NCI-H460 (cell line): ENCODE measurements at places on chromosomes 7 and 10.

- no peak for DNase-seq
Measured at GRCh38 chr7:129740574-129741410, 129.3 kb downstream of the NRF1 start.

- no peak for DNase-seq
Measured at GRCh38 chr10:93063144-93063976, 2.8 kb downstream of the CYP26C1 start.

DNA sequence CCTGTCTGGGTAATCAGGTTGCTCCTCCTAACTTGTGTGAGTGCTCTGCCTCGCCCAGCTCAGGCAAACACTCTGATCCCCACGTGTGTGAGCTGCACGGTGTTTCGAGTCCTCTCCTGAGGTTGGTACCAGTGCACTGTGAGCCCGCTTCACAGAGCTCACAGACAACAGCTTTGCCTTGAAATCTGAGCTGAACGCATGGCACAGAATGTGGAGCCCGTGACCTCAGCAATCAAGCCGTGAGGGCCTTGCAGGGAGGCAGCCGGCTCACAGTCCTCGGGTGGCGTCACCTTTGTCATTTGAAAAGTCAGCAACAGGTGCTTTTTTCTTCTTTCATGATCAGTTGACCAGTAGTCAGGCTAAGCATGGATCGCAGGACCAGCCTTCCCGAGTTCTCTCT, 60.2 kb upstream of the ADGRA1 start:
- DNase-seq, result no peak

DNA sequence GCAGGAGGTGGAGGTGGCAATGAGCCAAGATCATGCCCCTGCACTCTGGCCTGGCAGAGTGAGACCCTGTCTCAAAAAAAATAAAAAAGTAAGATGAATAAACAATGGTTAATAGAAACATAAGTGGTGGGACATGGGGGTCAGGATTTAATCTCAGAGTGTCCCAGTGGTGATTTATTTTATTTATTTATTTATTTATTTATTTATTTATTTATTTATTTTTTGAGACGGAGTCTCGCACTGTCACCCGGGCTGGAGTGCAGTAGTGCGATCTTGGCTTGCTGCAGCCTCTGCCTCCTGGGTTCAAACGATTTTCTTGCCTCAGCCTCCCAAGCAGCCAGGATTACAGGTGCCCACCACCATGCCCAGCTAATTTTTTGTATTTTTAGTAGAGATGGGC, 482.6 kb upstream of the GALNT17 start:
- no peak for DNase-seq

GRCh38 chr7:158541346-158542010, 46.1 kb downstream of the PTPRN2 start:
- DNase-seq, result no peak

DNA sequence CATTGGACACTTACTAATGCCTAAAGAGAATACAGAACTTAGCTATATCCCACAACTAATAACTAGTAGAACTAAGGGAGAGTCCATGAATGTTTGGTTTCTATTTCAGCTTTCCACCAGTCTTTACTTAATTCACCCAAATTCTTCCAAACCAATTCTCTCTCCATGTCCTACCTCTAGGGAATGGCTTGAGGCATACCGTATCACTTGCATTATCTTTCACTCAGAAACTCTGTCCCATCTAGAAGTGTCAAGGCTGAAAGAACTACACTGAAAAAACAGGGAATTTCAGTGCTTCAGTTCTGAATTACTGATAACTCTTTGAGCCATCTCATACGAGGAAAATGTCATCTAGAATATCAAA, 758 bp downstream of the TMEM168 start:
- no peak for DNase-seq

DNA sequence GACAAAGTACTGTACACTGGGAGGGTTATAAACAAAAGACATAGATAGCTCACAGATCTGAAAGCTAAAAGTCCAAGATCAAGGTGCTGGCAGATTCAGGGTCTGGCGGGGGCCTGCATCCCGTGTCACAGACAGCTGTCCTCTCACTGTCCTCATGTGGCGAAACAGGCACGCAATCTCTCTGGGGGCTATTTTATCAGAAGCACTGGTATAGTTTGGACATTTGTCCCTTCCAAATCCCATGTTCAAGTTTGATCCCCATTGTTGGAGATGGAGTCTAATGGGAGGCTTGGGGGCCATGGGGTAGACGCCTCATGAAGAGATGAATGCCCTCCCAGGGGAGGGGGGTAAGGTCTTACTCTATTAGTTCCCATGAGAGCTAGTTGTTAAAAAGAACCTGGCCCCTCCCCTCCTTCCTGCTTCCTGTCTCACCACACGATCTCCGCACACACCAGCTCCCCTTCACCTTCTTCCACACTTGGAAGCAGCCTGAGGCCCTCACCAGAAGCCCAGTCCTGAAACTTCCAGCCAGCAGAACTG, 72.5 kb upstream of the UCN3 start:
- DNase-seq, result peak; percentile 42

GRCh38 chr7:117412946-117413559, 14.2 kb downstream of the ASZ1 start:
- DNase-seq, result no peak

DNA sequence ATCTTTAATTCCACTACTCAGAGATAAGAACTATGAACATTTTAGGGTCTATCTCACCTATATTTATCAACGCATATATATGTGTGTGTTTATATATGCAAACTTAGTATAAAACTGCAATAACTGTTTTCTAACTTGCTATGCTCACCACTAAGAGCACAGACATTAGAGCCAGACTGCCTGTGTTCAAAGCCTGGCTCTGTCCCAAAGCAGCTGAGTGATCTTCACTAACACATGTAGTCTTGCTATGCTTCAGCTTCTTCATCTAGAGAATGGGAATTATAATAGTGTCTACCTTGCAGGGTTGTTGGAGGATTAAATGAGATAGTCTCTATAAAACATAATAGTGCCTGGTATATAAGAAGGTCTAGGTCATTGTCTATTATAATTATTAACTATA, 165.5 kb downstream of the MAGI2 start:
- no peak for DNase-seq

GRCh38 chr10:131422731-131423130, 111.2 kb upstream of the TCERG1L start:
- DNase-seq, result no peak

DNA sequence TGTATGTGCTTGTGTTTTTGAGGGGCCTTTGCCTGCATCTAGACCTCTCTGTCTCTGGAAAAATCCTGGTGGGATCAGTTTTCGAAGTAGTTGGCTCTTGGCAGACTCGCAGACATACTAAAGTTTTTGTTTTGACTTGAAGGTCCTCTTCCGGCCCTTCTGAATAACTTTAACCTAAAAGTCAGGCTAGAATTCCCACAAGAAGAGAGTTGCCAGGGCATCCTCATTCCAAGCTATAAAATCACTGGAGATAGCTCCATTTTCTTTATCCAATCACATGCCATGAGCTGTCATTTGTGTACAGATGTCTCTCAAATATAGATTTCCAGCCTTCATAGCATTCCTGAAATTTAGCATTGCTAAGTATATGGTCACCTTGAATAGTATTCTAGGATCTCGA, 967.8 kb downstream of the LRMDA start:
- DNase-seq, result no peak

- DNase-seq, result no peak
Measured at GRCh38 chr10:47425813-47426419, 41.8 kb upstream of the ZNF488 start.

DNA sequence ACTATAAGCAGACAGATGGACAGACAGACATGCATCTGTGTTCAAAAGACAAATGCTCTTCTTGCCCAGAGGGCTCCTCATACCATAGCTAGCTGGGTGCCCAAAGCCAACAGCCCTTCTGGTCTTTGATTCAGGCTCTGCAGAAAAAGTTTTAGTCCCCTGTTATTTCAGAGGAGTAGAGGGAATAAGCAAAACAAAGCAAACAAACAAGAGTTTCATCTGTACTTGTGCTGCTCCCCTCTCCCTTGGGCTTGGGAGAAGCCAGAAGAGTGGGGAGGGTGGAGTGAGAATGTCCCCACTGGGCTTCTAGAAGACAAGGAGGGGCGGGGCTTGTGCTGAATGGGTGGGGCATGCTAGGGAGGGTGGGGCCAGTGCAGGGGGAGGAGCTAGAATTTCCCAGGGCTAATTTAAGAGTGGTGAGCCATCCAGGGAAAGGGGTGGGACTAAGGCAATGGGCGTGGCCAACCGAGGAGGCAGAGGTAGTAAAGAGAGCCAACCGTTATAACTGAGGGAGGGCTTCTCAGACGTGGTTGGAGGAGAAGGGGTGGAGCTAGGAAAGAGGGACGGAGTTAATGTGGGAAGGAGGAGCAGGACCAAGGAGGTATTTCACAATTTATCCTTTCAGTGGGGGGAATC, 101.2 kb upstream of the MGMT start:
- DNase-seq, result no peak

- DNase-seq, result no peak
Measured at GRCh38 chr10:10471758-10472157, 545.9 kb upstream of the CELF2 start.

DNA sequence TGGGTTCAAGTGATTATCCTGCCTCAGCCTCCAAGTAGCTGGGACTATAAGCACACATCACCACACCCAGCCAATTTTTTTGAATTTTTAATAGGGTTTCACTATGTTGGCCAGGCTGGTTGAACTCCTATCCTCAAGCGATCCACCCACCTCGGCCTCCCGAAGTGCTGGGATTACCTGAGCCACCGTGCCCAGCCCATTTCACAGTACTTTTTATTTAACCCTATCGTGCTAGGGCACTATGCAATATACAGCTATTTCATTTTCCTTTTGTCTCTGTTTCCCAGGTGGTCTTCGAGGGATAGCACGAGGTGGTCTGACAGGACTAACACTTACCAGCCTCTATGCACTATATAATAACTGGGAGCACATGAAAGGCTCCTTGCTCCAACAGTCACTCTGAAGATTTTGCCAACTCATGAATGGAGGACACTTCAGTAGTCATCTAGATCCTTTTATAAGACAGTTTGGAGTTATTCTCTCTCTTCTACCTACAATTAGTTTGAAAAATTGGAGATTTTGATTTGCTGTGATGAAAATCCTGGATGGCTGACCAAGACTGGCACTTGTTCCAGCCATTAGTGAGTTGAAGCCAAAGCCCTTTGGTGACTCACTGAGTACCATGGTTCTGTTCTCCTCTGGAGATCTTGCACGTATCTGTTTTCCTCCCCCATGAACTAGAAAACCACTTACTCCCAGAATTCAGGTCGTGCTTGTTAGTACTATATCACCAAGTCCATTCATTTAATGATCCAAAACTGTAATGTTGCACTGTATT, 27.3 kb downstream of the NCOA4 start:
- no peak for DNase-seq

DNA sequence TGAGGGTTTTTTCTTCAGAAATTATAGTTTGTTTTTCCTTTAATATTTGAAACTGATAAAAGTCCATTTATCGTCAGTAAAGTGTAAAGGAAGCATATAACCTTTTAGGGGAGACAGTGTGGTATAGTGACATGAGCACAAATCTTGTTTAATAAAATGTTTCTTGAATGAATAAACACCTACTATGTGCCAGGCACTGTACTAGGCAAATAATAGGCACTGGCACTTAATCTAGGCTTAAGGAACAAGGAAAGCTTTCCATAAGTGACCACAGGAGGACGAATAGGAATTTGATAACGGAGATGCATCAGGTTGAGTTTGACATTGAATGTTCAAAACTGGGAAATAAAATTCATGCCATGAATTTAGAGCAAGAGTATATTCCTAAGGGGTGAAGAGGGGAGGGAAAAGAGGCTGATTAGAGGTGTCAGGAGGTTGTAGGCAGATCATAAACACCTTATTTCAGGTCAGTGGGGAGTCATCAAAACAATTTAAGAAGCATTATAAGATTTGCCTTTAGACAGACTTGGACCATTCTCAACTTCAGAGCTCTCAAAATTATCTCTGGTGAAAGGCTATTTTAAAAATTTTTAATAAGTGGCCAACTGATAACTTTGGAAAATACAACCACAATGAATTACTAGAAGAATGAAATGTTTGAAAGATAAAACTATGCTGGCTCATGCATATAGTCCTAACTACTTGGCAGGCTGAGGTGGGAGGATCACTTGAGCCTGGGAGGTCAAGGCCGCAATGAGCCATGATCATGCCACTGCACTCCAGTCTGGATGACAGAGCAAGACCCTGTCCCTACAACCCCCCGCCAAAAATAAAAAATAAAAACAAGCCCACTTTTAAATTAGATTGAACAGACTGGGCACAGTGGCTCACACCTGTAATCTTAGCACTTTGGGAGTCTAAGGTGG, 22.4 kb downstream of the RALA start:
- no peak for DNase-seq

DNA sequence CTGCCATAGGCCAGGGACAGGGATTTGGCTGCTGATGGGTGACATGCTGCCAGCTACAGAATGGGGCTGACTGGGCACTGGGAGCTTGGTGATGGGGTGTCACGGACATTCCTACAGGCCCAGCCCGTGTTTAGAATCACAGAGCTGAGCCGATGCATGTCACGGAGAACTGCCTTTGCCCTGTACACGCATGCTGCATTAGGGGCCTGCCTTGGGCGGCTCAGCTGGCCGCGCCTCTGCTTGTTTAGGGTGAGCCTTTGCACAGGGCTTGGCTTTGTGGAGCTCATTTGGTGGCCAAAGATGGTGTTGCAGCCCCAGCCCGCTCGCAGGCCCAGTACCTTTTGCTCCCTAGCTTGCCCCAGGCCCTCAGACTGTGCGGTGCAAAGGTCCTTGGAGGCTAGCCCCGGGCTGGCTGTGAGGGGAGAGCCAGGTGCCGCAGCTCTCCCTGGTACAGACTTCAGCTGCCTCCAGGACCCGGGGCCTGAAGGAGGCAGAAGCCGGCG, 108.4 kb upstream of the BTBD16 start:
- DNase-seq, result no peak

DNA sequence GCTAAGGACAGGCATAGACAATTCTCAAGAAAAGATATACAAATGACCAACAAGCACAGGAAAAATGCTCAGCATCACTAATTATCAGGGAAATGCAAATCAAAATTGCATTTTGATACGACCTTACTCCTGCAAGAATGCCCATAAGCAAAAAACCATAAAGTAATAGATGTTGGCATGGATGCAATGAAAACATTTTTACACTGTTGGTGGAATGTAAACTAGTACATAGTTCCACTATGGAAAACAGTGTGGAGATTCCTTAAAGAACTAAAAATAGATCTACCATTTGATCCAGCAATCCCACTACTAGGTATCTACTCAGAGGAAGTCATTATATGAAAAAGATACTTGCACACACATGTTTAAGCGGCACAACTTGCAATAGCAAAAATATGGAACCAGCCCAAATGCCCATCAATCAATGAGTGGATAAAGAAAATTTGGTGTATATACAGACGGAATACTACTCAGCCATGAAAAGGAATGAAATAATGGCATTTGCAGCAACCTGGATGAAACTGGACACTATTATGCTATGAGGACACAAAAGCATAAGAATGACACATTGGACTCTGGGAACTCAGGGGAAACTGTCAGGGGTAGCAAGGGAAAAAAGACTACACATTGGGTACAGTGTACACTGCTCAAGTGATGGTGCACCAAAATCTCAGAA, 59.3 kb downstream of the DGKI start:
- no peak for DNase-seq

DNA sequence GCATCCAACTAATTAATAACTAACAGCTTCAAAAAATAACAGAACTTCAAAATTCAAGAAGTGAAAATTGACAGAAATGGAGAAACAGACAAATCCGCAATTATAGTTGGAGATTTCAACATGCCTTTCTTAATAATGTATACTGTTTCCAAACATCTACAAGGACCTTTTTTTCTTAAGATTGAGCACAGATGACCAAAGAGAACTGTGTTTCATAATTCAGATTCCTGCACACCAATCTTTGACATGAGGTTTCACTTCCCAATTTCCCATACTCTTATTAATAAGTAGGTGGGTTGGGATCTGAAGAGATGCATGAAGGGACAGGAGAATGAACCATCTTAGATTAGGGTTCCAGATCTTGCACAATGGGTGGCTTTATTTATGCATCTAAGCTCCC, 24.9 kb upstream of the GIMAP7 start:
- DNase-seq, result no peak
